ENCODE measurements at places on chromosomes 5 and 9.

DNA sequence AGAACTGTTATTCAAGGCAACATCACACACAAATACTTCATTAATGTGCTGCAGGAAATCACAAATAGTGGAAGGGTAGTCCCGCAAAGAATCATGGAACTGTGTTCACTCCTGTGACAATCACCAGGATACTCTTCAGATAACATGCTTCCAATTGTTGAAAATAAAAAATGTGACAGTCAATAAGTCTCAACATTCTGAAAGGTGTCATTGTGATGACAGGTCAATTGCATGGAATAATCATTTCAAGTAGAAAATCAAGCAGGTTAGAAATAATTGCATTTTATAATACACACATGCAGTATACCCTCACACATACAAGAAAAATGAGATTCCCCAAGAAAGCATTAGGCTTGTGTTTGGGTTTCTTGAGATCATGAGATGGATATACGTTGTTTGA lies 46.4 kb upstream of the ISL1 start:
- ATAC-seq, result no peak

DNA sequence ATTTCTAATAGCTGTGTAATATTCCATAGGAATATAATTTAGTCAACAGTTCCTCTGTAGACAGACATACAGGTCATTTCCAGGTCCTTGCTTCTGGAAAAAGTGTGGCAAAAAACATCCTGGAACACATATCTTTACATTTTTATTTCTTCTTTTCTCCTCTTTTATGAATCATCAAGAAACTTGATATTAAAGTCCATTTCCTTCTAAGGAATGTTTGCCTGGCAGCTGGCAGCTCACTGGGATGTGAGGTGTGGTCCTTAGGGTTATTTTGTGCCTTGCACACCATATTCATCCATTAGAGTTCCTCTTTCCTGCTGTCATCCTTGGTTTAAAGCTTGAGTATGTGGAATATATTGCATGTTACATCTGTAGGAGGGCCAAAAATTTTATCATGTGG lies 122.0 kb downstream of the GALNT10 start:
- peak; percentile 24 for ATAC-seq

- no peak for ATAC-seq
These were observed 82.9 kb downstream of the C5orf15 start for GRCh38 chr5:133885566-133885965.

DNA sequence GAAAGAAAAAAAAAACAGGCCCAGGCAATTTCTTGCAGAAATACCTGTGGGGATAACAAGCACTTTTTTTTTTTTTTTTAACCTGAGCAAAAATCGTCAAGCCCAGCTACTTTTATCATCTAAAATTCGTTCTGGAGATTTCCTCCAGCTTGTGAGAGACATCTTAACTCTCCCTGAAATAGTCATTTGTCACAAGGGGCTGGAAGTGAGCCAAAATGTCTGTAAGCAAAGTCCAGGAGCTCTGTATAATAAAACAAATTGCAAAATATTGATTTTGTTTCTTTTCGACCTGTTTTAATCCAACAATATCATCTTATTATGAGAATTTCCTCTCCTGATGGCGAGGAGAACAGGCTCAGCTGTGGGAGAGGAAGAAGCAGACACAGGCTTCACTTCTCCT lies 168.4 kb downstream of the TTLL11 start:
- no peak for ATAC-seq

DNA sequence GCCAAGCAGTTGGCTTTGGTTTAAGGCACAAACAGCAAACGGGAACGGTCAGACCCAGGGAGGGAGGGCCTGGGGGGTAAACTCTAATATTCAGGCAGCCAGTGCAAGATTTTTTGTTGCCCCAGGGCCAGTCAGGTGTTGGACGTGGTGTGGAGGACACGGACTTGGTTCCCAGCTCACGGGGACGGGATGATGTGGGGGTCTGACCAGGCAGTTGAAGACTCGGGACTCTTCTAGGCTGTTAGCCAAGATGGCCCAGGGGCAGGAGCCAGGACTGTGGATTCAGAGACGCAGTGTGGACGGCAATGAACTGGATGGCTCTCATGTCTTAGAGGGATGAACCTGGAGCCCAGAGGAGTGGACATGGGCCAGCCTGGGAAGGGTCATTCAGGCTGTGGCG lies 169.2 kb downstream of the C9orf50 start:
- ATAC-seq, result no peak

DNA sequence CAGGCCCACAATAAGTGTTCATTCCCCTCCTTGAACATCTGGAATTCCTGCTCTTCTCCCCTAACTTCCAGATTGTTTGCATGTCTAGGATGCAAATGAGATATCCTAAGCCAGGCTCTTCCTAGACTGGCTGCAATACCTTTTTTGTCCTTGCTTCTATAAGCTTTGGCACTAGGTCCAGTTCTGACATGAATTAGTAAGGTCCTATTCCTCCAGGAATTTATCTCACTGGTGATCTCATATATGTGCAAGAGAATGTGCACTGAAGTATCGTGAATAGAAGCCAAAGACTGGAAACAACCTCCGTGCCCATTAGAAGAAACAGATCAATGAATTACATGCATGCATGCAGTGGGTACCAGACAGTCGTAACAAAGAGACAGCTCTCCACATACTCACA lies 25.2 kb downstream of the DUSP1 start:
- no peak for ATAC-seq

DNA sequence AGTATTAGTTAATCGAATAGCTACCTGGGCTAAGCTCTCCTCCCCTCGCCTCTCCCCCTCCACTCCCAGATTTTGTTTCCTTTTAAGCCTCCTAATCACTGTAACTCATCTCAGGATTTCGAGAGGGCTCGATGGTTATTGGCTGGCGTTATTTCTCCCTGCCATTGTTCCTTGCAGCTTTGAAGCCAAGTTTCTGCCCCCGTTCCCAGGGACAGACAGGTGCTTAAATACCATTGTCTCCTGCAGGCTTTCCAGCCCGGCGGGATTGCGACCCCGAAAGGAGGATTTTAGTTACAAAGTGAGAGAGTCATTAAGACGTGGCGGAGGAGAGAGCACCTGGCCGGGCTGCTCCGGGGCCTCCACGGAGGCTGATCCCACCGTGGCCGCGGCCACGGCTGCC lies 46.2 kb downstream of the ASS1 start:
- no peak for ATAC-seq

- ATAC-seq, result no peak
These were observed 137.1 kb upstream of the TMEM161B start for GRCh38 chr5:88405783-88406182.

DNA sequence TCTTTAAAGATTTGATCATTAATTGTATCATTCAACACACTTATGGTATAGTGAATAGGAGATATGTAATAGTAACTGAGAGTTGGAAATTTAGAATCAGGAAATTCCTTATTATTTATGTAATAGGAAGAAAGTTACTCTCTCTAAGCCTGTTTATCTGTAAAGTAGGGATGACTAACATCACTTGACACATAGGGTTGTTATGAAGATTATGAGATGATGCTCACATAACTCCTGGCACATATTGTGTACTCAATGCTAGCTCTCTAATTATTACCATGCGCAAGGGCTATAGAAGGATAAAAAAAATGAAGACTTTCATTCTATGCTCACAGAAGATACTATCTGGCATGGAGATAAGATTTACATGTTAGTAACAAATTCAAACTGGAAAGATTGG lies 149.9 kb downstream of the ISOC1 start:
- peak; percentile 87 for ATAC-seq

DNA sequence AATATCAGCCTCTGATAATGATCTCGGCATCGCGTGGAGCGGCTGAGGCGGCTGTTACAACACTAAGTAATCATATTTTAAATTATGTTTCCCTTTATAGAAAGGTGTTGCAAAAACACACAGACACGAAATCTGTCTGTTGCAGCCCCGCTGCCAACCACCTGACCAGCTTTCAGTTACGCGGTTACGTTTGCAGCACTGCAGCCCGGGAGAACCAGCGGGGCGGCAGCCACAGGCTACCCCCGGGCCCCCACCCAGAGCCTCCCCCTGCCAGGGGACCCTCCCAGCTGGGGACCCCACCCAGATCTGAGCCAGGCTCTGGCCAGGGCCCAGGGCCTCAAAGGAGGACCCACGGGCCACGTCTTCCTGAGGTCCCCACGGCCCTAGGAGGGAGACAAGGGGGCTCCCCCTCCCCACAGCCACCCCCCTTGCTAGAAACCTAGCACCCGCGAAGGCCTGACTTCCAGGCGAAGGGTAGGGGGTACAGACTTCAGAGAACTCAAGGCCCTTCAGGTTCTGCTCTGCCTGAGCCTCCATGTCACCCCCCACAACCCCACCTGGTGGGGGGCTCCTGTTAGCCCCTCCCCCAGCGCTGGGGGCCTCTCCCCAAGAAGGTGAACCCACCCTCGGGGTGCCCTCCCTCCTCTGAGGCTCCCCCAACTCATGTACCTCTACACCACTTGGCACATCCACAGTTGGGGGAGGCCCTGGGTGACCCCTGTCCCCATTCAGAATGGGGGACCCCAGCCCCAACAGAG lies 6.0 kb downstream of the NACC2 start:
- no peak for ATAC-seq

GRCh38 chr9:112559629-112560413 lies 73.2 kb downstream of the KIAA1958 start:
- no peak for ATAC-seq

GRCh38 chr9:72022841-72023240 lies 37.6 kb downstream of the C9orf57 start:
- no peak for ATAC-seq

- ATAC-seq, result peak; percentile 93
These were observed 56.7 kb downstream of the AOPEP start for GRCh38 chr9:94783102-94783682.

Data from SK-N-SH treated with all-trans-retinoic acid at 6 μM for 48 hours (cell line).